ENCODE measurements at places on chromosomes 2 and 18.

DNA sequence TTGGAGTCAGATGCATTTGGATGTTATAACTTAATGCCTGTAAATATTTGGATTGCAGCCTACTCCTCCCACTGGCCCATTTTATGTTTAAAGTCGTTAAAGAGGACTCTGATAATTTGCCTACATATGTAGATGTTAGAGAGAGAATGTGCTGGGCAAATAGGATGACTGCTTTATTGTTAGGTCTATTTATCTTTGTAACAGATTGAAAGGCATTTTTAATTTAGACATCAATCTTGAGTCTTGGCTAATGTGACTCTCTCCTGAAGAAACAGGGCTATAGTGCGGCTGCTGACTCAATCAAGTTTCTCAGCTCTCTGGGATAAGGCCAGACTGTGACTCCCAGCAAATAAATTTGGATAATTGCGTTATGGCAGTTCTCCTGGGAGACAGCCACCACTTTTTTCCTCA, 1101.4 kb downstream of the CBLN2 start:
- DNase-seq, result no peak

GRCh38 chr2:24815171-24815570, 21.9 kb downstream of the CENPO start:
- no peak for DNase-seq

- DNase-seq, result peak; percentile 88
Measured at GRCh38 chr18:12679183-12679786, 21.4 kb upstream of the SPIRE1 start.

DNA sequence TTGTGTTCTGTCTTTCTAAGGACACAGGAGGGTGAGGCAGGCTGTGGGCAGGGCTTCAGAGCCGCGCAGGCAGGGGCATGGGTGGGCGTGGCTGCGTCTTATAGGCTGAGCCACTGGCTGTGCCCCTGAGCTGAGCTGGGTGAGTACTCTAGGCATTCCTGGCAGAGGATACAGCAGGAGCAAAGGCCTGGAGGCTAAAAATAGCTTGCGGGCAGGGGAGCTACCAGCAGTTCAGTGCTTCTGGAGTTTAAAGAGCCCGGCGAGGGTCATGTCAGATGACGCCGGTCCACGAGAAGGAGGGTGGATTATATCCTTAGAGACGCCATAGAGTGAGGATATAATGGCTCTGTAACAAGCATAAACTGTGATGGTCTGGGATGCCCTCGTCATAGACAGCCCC, 31.5 kb upstream of the PDIA6 start:
- DNase-seq, result no peak

GRCh38 chr2:173968551-173968950, 3.4 kb upstream of the SP3 start:
- no peak for DNase-seq

DNA sequence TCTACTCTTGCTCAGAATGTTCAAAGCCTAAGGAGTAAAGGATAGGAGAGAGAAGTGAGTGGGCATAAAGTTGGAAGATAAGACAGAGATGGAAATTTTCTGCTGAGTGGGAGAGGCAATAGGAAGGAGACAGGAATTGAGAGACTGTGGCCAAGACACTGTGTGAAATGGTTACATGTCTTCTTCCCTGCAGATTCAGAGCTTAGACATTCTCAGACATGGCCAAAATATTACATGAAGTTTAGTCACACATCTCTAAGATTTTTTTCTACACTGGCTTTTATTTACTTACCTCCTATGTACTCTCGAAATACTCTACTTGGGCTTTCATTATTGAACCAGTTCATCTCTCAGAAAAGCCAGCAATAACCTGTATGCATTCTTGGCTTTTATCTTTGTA, 363.0 kb upstream of the FANCL start:
- DNase-seq, result no peak

DNA sequence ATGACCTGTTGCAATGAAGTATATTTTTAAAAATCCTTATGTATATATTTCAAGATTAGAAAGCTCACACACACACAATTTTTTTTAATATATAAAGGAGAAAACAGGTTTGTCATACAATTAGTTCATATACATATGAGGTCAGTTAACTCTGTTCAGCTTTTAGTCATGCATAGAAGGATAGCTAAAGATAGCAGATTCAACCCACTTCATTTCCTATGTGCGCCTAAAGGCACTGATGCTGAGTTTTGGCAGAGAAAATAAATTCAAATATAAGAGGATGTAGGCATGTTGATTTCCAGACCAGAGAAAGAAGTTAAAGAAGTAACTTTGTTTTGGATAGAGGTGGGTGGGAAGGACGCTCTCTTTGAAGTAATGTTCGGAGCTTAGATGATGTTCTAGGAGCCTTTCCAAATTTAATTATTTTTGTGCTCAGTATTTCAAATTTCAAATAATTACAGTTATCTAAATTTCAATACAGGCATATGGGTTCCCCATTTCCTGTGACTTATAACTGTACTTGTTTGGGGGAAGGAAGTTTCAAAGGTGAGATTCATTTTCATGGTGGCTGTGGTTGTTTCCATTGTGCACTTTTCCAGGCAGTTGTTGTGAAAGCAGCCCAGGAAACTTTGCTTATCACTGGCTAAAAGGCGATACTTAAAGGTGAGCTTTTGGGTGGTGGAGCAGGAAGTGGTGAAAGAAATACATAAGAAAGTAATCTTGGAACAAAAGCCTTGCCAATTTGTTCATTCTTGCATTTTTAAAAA, 523.4 kb upstream of the FANCL start:
- DNase-seq, result no peak

DNA sequence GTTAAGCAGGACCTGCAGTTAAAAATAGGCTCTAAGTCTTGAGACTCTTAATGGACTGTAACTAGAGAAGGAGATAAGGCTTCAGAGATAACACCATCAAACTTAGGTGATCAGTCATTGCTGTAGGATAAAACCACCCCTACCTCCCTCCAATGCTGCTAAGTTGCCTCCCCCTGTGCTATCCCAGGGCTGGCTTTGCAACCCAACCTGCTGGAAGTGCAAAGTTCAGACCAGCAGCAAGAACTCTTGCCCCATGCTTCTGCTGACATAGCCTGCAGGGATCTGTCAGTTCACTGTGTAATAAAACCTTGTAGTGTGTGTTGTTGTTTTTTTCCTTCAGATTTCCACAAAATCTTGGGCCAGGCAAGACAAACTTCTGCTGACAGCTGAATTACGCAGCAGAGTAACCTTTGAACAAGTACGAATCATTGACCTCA, 57.4 kb upstream of the EPB41L3 start:
- DNase-seq, result no peak

DNA sequence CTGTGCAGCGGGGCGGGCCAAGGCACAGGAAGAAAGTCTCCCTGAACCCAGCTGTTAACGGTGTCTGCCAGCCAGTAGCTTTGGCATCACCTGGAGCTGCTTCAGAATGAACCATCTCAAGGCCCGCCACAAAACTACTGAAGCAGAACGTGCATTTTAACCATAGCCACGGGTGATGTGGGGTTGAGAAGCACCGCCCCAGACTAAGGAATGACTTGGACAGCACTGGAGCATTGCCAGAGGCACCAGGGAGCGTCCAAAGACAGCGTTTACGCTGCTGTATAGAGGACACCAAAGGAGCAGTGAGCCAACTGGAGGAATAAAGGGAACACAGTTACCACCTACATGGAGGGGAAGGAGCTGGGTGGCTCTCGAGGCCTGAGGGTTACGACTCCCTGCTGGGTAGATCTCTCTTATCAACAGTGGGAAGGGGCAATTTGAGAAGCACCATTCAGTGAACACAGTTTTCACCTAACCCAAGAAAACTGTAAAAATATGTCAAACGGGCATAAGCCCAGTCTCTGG, 28.4 kb upstream of the LONRF2 start:
- no peak for DNase-seq

DNA sequence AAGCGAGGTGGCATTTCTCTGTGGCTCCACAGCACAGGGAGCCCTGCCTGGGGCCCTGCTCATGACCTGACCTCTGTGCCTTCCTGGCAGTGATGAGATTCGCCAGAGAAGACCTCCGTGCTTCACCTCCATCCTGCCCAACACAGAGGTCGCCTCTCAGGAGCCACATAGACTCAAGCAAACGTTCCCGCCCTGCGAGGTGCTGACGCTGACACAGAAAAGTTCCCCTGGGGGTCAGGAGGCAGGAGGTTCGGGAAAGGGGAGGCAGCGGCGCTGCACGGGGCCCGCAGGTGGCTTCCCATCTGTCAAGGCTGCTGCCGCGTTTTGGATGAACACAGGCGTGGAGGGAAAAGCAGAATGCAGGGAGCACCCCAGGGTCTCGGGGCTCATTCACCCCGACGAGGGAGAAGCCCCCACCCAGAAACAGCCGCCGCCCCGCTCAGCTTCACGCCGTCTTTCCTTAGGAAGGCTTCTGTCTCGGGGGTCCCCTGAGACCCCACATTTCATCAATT, 579.6 kb upstream of the SALL3 start:
- DNase-seq, result no peak

- DNase-seq, result no peak
Measured at GRCh38 chr2:229980431-229981184, 58.3 kb downstream of the FBXO36 start.

- DNase-seq, result no peak
Measured at GRCh38 chr2:24365051-24365450, 4.7 kb upstream of the ITSN2 start.

GRCh38 chr2:143525402-143525860, 396.2 kb downstream of the ARHGAP15 start:
- no peak for DNase-seq

DNA sequence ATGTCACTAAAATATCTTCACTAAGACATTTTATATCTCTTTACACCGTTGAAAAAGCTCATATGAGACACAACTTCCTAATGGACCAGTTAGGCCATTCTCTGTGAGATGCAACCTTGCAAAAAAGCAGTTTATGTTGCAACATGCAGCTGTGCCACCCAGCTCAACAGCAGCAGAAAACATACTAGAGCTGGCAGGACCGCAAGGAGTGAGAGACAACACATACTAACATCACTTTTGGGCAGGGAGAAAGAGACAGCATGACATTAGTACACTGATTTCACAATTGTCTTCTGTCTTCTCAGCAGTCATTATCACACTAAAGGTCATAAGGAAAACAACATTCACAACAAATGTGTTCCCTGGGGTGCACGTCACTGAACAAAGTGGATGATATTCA, 122.9 kb downstream of the EPB41L3 start:
- DNase-seq, result no peak

- DNase-seq, result no peak
Measured at GRCh38 chr18:45213040-45213333, 402.3 kb upstream of the SLC14A2 start.

DNA sequence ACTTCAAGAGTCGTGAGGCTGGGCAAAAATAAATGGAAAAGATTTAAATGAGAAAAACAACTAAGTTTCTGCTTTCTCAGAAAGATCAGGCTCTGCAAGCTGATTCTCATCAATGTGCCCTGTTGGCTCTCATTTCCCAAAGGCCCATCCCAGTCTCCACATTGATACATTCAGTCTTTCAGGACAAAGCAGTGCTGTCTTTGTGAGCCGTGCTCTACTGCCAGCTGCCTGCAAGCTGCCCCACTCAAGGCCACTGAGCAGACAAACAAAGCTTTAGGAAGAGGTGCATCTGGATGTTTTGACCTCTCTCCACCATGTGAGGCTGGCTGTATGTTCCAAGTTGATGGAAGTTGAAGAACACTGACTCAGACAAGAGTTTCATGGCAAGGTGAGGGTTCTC, 48.8 kb downstream of the FSHR start:
- no peak for DNase-seq

- DNase-seq, result no peak
Measured at GRCh38 chr18:46337271-46337670, 233.1 kb downstream of the HAUS1 start.

GRCh38 chr18:13605901-13606300, 120.5 kb downstream of the FAM210A start:
- DNase-seq, result no peak

- DNase-seq, result no peak
Measured at GRCh38 chr18:63603772-63604171, 16.6 kb downstream of the SERPINB13 start.

- no peak for DNase-seq
Measured at GRCh38 chr2:220513573-220514288, 886.3 kb downstream of the SLC4A3 start.

- no peak for DNase-seq
Measured at GRCh38 chr2:182142062-182142461, 156.4 kb downstream of the PPP1R1C start.

GRCh38 chr2:47075361-47076125, 79.6 kb downstream of the STPG4 start:
- no peak for DNase-seq

- DNase-seq, result no peak
Measured at GRCh38 chr2:52070665-52071064, 1038.7 kb upstream of the NRXN1 start.

DNA sequence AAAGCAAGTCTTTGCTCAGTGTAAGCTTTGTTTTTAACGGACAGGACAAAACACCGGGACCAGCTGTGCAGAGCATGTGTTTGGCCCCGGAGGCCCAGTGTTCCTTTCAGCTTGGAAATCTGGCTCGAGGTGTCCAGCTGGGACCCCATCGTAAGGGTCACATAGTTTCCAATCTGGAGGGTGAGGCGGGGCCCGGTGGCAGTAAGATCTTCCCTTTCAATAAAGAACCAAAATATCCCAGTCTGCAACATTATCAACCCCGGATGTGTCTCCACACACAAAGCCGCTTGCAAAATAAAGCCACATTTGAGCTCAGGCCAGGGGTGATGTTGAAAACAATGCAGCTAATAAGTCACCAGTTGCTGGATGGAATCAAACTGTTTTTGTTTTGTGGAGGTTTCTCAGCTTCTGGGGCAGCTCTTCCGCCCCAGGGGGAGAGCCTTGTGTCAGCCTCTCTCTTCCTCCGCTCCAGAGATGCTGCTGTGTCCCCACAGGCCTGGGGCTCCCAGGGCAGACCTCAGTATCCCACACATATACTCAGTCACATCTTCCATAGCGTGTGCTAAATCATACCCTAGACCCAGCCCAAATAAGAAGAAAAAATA, 138.6 kb upstream of the GLI2 start:
- DNase-seq, result peak; percentile 21

DNA sequence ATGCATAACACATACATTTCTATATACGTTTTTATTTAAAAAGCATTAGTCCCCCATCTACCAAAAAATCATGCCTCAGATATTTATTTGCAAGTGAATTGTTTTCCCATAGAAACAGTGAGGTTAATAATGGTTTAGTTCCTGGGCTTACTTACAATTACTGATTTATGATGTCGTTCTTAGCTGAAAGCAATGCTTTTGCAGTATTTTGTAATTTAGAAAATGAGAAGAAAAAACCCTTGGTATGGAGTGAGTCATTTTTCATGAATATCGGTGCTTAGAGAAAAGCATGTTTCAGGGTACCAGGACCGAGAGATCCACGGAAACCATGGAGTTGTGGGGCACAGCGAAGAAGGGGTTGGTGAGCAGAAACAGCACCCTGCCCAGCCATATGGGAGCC, 12.0 kb upstream of the CDK15 start:
- no peak for DNase-seq

GRCh38 chr18:45656194-45656770, 41.0 kb downstream of the SLC14A2 start:
- DNase-seq, result no peak
